ENCODE measurements at places on chromosomes 7 and 10. TPM values are rescaled to one million over a fixed set of nuclear protein-coding genes. Genes with fewer than 3 reads are reported as not detected.
A peak's percentile ranks its signal among the peaks of the same experiment; 100 is the strongest.

ASB13 gene
- 17.3 TPM for total RNA-seq

MYO1G gene
- 3.2 TPM for total RNA-seq

LLCFC1 gene
- total RNA-seq: not detected

ANKRD7 gene
- total RNA-seq: not detected

TMEM196 gene
- total RNA-seq: 0.12 TPM

ARHGEF35 gene
- total RNA-seq: 3.8 TPM

DRGX gene
- not detected for total RNA-seq

AGR2 gene
- not detected for total RNA-seq

EBF3 gene
- 18.3 TPM for total RNA-seq

DNA sequence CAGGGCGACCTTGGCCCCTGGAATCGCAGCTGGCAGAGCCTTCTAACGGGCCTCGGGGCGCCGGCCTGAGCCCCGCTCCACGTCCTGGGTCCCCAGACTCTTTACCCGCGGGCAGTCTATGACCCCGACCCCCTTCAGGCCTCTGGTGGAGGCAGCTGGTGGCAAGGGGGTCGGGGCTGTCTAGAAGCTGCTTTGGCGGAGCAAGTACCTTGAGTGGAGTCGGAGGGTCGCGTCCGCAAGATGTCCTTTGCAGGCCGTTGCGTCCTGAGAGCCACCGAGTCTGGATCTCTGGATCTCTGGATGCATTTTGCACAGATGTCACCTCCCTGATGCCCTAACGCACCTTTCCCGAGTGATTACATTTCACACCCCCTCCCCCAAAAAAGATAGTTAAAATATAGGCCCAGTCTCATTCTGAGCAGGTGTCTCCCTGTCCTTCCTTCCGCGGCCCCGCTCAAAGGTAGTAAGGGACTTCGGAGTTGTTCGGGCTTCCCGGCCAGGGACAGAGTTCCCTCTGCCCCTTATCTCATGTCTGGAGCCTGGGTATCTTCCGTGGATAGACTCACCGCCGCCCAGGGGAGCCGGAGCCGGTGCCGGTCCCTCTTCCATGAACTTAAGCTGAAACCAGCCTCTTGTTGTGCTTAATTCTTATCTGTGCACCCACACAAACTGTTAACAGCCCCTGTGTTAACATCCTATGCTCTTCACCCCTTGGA lies 457 bp downstream of the ACADSB start:
- no peak for DNase-seq

GRCh38 chr7:65449505-65449852 lies 75.8 kb downstream of the ZNF92 start:
- DNase-seq: no peak

DNA sequence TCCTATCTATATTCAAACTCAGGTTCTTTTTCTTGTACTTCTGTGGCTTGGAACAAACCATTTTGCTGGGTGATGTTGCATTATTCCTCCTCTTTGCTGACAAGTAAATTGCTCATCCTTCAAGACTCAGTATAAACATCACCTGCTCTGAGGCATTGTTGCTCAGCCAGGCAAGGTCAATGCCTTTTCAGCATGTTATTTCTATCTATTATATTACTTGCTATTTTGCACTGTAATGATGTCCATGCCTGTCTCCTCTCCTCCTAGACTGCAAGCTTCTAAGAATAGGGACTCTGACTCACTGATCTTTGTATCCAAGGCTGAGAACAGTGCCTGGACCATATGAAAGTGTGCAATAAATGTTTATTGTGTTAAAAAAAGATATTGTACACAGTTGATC lies 293.8 kb downstream of the RNLS start:
- no peak for DNase-seq

- no peak for DNase-seq
These were observed 14.9 kb upstream of the PLEKHS1 start for GRCh38 chr10:113736576-113736975.

GRCh38 chr10:104299031-104299904 lies 30.3 kb downstream of the GSTO2 start:
- peak; percentile 20 for DNase-seq

DNA sequence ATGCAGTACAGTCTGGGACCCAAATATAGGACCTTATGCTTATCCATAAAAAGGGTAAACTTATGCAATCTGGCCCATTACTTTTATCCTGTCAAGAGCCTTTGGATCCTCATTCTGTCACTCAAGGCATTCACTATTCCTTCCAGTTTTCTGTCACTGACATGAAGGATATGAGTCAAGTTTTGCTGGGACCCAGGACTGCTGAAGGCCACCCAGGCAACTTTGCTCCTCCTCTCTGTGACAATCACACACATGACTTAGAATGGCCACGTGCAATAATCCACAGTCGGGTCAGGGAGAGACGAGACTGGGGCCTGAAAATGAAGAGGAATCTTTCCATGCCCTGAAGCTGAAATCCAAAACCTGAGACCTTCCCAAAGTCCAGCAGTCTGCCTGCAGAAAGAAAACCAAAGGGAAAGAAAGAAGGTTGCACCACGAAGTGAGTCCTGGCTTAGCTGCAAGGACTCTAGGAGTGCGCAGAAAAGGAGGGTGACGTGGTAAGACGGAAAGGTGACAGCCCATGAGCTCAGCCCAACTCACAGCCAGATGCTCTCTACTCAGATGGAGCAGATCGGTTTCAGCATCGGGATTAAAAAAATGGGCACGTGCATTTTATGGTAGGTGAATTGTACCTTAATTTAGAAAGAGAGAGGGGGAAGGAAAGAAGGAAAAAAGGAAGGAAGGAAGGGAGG lies 67.2 kb downstream of the VOPP1 start:
- DNase-seq: no peak

- DNase-seq: peak; percentile 86
These were observed 4.2 kb upstream of the HOXA7 start for GRCh38 chr7:27160546-27161213.

GRCh38 chr10:93775356-93775755 lies 17.6 kb downstream of the LGI1 start:
- DNase-seq: no peak

GRCh38 chr7:4722960-4723630 lies 41.0 kb downstream of the FOXK1 start:
- no peak for DNase-seq

DNA sequence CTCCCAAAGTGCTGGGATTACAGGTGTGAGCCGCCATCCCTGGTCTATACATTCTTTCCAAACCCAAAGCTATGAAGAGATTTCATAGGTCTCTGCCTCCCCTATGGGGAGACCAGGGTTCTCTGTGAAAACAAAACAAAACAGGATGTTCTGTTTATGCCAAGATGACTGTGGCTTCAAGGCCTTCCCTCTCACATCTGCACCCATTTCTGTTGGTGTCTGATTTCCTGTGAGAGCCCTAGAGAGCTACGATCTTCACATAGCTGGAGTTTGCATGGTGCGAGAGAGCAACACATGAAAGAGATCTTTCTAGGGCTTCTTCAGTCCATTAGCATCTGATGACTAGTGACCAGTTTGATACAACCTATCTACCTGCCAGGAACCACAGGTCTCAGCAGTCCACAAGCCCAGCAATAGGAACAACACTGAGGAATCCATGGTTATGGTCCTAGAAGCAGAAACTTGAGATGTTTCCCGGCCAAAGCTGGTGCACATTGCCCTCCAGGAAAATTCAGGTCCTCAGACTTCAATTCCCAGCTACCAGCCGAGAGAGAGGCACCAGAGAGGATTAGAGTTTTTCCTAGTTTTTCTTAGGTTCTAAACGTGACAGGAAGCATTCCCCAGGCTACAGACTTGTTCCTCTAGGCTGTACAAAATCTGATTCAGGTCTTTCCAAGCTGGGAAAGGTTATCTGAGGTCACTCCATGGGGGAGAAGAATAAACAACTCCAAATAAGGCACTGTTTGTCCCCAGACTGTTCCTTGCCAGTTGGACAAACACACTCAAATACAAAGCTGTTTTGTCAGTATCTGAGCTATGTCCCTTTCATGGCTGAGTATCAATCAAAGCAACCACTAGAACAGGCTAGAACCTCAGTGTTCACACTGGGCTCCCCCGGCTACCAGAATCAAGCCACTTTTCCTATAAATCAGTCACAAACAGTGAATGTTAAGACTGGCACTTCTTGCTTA lies 259.7 kb downstream of the CALN1 start:
- no peak for DNase-seq

GRCh38 chr10:118042336-118042735 lies 4.4 kb downstream of the RAB11FIP2 start:
- no peak for DNase-seq

DNA sequence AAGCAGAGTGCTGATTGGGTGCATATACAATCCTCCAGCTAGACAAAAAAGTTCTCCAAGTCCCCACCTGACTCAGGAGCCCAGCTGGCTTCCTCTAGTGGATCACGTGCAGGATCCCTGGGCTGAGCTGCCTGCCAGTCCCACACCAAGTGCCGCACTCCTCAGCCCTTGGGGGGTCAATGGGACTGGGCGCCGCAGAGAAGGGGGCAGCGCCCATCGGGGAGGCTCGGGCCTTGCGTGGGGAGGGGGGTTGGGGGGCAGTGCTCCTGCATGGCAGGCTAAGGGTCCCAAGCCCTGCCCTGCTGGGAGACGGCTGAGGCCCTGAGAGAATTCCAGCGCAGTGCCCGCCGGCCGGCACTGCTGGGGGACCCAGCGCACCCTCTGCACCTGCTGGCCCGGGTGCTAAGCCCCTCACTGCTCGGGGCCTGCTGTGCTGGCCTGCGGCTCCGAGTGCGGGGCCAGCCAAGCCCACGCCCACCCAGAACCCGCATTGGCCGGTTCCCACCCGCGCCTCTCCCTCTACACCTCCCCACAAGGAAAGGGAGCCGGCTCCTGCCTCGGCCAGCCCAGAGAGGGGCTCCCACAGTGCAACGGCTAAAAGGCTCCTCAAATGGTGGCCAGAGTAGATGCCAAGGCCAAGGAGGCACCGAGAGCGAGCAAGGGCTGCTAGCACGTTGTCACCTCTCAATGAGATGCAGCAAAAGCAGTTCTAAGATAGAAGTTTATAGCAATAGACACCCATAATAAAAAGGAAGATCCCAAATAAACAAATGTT lies 274.3 kb upstream of the LRRTM3 start:
- no peak for DNase-seq

- no peak for DNase-seq
These were observed 123.9 kb upstream of the ZMIZ1 start for GRCh38 chr10:78944723-78945312.

GRCh38 chr7:55276572-55277295 lies 88.4 kb upstream of the LANCL2 start:
- DNase-seq: no peak

DNA sequence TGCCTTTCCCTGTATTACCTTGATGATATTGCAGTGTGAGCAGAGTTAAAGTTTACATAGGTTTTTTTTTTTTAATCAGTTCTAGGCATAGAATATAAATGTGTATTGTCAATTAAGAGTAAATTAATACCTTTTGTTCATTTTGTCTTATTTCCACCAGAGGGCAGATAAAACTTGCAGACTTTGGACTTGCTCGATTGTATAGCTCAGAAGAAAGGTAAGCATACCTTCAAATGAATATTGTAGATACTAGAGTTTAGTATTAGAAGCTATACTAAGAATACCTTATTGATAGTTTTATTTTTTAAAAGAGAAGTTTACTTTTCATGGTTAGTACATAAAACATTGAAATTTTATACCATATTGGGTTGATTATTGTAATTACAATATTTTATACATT lies 86.8 kb downstream of the MPLKIP start:
- no peak for DNase-seq

DNA sequence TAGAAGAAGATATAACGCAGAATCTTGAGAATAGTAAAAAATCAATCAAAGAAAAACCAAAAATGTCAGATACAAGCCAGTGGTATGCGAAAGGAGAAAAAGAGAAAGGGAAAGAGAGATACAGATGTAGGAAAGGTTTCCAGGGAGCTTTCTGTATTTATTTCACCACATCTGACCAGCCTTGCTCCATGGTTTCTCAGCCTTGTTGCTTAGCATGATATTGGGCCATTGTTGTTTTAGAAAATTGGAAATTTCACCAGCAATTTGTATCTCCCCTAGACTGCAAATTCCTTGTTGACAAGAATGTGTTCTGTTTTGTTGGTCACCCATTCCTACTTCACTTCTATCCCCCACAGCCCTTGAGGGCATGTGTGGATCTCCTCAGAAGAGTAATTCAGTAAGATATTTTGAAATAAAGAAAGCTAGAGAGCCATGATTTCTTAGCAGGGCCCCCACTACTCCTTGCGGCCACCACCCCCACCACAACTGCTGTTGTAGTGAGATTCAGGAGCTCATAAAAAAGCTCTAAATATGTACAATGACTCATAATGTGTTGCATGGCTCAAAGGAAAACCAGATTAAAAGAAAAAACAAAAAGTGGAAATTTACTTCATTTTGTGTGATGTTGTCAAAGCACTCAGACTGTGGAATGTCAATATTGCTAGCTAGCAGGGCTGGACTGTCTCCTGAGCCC lies 138.7 kb downstream of the CHRM2 start:
- DNase-seq: no peak

DNA sequence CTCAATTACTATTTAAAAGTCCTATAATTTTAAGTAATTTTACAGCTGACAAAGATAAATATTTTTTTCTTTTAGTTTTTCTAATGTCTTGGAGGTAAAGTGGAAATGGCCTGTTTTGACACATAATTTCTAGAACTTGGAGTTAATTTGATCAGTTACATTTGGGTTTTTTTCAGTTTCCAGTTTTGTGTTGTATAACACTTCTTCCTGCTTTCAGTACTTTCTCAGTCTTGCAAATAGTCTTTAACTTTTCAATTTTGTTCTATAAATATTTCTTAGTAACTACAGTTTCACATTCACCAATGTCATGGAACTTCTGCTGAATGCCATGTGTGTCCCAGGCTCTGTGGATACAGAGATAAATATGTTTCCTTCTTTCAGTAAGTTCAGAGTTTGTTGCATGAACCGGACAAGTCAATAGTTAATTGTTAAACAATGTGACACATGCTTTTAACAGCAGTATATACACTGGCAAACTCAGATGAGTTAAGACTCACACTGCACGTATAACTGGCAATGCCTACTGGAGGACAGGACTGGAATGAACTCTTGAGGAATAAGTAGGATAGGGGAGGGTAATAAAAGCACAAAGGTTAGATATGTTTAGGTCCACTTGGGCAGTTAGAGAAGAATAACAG lies 4.6 kb downstream of the SHOC2 start:
- no peak for DNase-seq

DNA sequence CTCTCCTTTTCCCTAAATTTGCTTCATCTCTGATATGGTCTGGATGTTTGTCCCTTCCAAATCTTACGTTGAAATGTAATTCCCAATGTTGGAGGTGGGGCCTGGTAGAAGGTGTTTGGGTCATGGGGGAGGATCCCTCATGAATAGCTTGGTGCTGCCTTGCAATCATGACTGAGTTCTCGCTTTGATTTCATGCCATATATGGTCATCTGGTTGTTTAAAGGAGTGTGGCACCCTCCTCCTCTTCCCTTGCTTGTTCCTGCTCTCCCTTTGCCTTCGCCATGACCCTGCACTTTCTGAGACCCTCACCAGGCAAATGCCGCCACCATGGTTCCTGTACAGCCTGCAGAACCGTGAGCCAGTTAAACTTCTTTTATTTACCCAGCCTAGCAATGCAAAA lies 14.5 kb downstream of the NOBOX start:
- no peak for DNase-seq

DNA sequence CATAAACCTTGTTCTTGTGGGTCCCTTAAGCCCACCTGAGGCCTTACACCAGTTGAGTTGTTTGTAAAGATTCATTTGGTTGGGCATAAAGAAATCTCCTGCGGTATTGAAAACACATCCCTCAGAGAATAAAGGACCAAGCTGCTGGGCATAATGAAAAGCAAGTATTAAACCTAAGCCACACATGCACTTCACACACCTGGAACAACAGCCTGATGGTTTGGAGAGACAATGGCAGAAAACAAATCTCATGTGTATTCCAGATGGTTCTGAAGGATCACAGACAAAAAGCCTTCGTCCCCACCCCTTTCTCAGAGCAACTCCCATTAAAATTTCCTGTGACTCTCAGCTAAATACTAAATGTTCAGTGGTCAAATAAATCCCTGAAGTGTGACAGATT lies 44.2 kb downstream of the FEZF1 start:
- no peak for DNase-seq

Measured in omental fat pad (tissue), 4 donors.